ENCODE measurements at places on chromosomes 6 and 20.

- DNase-seq, result no peak
These were observed 12.8 kb downstream of the AARS2 start for GRCh38 chr6:44300292-44300823.

DNA sequence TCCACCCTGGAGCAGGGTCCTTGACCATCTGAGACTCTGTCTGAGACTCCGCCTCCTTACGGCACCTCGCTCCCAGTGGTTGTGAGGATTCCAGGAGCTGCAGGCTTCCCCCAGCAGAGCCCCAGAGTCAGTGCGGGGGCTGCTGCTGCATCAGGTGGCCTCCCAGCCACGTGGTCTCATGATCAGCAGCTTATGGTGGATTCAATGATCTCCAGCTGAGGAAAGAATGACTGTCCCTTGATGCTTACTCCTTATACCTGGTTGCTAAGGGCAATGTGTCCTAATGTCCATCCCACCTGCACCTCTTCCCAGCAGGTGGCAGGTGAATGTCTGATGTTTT, 40.0 kb downstream of the SLC22A1 start:
- DNase-seq, result no peak

DNA sequence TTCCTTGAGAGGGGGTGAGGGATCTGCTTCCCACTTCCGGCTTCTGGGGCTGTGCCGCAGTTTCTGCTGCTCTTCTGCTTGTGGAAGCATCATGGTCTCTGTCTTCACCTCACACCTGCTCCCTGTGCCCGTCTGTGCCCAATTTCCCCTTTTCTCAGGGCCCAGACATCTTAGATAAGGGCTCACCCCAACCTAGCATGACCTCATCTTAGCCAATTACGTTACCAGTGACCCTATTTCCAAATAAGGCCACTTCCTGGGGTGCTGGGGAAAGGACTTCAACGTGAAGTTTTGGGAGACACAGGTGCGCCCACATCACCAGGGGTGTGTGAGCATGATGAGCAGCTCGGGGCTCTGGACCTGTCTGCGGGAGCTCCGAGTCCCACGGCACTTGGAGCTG, 20.7 kb upstream of the RBBP8NL start:
- no peak for DNase-seq

DNA sequence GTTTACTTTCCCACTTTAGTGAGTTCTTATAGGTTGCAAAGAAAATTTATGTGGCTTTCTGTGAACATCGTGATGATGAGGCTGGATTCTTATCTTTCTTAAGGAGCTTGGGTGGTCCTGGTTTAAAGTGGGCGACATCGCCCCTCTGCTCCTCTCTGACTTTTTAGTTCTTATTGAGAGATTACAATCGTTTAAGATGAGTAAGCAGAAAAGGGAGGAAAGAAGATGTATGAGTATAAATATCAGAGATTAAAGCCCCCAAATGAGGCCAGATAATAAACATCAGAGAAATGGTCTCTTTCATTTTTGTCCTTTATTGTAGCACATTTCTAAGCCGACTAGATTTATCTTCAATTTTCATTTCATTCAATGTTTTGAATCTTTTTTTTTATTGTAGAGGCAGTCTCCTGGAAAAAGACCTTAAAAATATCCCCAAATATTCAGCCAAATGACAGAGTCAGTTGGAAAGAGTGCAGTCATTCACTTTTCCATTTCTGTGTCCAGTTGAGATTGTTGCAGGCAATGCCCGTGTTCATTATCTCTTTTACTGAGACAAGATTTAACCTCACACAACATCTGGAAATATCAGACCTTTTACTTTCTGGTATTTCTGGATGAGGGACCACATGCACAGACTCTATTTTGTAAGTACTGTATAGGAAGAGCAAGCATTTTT, 62.0 kb upstream of the PDE7B start:
- DNase-seq, result peak; percentile 83

DNA sequence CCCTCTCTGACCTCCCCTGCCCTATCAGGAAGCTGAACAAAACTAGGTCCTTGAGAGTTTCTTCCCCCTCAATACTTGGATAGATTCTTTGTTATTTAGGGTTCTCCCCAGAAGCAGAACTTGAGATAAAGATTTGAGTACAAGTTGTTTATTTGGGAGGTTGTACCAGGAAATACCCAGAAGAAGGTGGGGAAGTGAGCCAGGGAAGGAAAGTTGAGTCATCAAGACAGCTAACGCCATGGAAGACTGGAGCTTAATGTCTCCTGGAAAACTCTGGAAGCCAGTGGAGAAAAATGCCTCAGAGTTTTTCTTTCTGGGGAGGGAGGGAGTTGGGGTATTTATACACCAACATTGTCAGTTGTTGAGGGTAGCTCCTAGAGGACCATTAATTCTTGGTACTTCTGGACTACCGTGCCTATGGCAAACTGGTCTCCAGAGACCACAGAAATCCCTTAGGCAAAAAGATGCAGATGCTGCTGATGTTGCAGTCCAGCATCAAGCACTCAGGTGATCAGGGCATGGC, 102.6 kb upstream of the ZFP64 start:
- DNase-seq, result no peak

All from muscle of leg (tissue), 16 donors.